ENCODE measurements at places on chromosomes 11 and 22.

- DNase-seq = no peak
Measured at GRCh38 chr11:22725079-22725478, 58.7 kb downstream of the GAS2 start.

GRCh38 chr11:73478737-73479347 lies 102.6 kb downstream of the RELT start:
- DNase-seq = no peak

DNA sequence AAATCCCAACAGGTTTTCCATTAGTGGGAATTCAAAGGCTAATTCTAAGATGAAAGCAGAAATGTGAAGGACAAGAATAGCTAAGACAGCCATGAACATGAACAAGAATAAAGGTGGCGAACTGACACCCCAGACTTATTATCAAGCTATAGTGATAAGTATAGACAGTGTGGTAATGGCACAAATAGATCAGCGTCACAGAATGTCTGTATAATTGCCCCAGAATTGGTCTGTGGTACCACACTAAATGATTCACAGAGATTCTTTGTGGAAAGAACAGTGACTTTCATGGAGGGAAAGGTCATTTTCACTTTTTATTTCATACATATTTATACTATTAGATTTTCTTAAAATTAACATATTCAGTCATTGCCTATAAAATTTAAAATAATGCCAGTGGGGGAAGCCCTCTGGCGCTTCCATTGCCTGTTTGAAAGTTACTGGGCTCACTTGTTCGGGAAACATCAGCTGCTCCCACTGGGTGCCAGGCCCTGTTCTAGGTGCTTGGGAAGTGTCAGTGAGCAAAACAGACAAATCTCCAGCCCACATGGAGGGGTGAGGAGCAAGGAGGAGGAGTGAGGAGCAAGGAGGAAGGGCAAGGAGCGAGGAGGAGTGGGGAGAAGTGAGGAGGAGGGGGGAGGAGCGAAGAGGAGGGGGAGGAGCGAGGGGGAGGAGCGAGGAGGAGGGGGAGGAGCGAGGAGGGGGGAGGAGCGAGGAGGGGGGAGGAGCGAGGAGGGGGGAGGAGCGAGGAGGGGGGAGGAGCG lies 11.3 kb upstream of the NLRP6 start:
- no peak for DNase-seq

DNA sequence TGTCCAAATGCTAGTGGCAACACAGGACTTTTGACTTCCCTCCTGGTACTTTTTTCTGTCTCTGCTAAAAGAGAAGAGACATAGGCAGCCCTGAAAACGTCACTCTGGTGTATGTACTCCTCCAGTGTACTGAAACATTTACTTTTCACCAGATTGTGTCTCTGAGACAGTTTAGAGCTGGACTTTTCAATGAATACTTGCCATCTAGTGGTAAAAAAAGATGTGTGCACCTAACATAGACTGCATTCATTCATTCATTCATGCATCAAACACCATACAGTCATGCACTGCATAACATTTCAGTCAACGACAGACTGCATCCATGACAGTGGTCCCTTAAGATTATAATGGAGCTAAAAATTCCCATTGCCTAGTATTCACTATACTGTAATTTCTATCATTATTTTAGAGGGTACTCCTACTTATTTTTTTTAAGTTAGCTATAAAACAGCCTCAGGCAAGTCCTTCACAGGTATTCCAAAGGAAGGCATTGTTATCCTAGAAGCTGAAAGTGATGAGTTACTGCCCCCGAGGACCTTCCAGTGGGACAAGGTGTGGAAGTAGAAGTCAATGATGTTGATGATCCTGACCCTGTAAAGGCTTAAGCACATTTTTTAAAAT lies 186.2 kb downstream of the SPON1 start:
- no peak for DNase-seq

GRCh38 chr11:93791493-93791892 lies 7.4 kb downstream of the MED17 start:
- DNase-seq = no peak

DNA sequence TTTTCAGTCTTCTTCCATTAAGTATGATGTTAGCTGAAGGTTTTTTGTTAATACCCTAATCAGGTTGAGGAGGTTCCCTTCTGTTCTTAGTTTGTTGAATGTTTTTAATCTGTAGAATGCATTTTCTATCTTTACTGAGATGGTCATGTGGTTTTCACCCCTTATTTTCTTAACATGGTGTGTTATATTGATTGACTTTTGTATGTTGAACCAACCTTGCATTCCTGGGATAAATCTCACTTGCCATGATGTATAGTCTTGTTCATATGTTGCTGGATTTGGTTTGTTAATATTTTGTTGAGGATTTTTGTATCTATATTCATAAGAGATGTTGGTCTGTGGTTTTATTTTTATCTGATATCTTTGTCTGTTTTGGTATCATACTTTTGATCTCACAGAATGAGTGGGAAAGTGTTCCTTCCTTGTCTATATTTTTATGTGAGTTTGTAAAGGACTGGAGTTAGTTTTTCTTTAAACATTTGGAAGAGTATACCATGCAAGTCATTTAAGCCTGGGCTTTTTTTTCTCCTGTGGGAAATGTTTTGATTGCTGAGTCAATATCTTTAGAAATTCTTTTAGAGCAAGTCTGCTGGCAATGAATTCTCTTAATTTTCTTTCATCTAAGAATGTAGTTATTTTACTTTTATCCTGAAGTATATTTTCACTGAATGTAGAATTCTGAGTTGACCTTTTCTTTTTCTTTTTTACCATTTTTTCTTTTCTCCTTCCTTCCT lies 5.5 kb upstream of the P4HA3 start:
- DNase-seq = no peak

GRCh38 chr11:124193221-124194010 lies 10.3 kb downstream of the OR10D3 start:
- no peak for DNase-seq

- DNase-seq = no peak
Measured at GRCh38 chr11:43674560-43674959, 6.0 kb upstream of the HSD17B12 start.

GRCh38 chr22:39724390-39724789 lies 153.8 kb downstream of the CACNA1I start:
- no peak for DNase-seq

DNA sequence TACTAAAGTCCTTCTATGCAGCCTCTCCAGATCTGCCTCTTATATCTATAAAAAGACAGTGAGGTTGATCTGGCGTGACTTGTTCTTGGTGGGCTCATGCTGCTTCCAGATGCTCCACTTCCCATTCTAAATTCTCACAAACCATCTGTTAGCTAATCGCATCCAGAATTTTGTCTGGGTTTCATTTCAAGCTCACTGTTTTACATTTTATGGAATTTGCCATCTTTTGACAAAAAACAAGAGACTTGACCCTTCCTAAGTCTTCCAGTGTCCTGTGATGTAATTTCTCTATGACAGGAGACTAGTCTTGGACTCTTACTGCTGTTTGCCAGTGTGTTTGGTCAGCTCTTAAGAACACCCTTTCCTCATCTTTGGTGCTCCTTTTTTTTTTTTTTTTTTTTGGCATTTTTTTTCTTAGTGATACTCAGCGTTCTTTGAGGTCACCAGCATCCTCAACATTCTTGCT lies 23.0 kb downstream of the CRKL start:
- DNase-seq = no peak

- DNase-seq = no peak
Measured at GRCh38 chr22:19723983-19724827, 866 bp downstream of the GP1BB start.

DNA sequence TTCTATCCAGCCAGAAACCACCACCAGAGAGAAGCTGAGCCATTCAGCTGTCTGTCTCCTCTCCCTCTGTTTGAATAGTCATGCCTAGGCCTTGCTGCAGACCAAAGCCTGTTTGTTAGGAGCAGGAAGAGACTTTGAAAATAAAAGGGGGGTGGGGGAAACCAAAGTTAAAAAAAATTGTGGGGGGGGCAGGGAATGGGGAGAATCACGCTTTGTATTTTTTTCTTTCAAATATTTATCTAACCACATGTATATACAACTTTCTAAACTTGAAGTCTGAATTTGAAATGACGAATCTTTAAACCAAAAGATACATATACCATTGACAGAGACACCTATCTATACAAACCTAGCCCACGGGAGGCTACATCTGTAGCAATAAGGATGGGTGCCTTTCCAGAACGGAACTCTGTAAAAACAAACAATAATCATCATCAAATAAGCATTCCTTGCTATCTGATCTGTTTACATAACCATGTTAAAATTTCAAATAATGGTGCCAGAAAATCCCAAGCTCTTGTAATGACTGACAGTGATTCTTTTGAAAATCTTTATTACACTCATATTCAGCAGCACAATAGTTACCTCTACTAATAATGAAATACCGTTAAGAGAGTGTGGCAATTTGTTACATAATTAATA lies 14.3 kb downstream of the DDX17 start:
- no peak for DNase-seq

Measured in esophagus squamous epithelium (tissue), 5 donors.